IMR-90 (cell line): ENCODE measurements at places on chromosomes 7 and 10. TPM values are rescaled to one million over a fixed set of nuclear protein-coding genes. Genes with fewer than 3 reads are reported as not detected.

DNA sequence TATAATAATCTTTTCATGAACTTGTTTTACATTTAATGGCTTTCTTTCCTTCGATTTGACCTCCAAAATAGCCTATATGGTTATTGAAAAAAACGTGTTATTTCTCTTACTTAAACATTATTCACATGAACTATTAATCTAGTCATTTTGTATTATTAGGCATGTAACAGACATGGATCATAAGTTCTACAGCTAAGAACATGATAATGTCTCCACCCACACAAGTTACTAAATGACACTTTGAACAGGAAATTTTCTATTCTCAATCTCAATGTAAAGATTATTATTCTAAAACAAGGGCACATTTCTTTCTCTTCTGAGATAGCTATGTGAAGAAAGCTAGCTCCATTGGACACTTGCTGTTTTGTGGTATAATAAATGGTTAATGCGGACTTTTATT, 10.0 kb downstream of the LAMB4 start:
- DNase-seq, result no peak

Gene LLCFC1
- not detected in 2 replicates for total RNA-seq

Gene PNLIP
- not detected in 2 replicates for total RNA-seq

Gene RSU1
- 104 and 134 TPM in 2 replicates for total RNA-seq

Gene SPDYE16
- not detected in 2 replicates for total RNA-seq

Gene EVX1
- not detected in 2 replicates for total RNA-seq

Gene C10orf90
- total RNA-seq, result 0.18 TPM in 1 of 2 replicates, not detected in the other

DNA sequence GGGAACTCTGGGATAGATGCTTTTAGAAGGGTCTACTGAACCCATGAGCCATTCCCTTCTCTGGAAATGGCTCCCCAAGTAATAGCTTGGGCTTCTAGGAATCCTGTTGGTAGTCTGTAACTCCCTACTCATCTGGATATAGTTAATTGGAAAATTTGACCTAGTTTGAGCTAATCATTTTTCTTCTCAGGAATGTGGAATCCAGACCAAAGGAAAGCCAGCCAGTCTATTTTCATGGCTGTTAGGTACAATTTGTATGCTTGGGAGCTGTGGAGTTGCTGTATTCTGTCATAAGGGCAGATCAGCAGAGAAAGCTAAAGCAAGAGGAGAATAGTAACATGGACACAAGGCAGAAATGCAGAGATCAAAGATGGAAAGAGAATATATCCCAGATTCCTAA, 71.6 kb upstream of the C1GALT1 start:
- DNase-seq, result no peak

GRCh38 chr10:12048547-12048946, 5.9 kb upstream of the UPF2 start:
- no peak for DNase-seq

GRCh38 chr7:12294701-12295100, 83.6 kb downstream of the TMEM106B start:
- DNase-seq, result no peak

DNA sequence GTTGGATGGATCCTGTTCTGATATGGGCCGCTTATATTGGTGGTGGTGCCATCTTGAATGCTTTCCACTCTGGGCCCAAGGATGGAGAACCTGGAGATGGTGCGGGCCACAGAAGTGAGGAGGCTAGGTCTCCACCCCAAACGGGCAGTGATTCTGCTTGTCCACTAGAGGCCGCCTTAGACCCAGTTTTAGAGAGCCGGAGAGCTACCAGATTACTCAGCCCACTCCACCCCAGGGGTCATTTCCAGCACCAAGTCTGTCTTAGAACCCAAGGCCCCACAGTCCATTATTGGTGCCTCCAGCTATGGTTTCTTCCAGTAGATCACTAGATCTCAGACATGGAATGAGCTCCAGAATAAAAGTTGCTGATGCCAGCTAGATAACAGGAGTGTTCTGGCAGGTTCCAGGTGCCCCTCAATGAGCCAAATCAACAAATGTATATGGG, 11.8 kb upstream of the CAMK2G start:
- peak; percentile 82 for DNase-seq

DNA sequence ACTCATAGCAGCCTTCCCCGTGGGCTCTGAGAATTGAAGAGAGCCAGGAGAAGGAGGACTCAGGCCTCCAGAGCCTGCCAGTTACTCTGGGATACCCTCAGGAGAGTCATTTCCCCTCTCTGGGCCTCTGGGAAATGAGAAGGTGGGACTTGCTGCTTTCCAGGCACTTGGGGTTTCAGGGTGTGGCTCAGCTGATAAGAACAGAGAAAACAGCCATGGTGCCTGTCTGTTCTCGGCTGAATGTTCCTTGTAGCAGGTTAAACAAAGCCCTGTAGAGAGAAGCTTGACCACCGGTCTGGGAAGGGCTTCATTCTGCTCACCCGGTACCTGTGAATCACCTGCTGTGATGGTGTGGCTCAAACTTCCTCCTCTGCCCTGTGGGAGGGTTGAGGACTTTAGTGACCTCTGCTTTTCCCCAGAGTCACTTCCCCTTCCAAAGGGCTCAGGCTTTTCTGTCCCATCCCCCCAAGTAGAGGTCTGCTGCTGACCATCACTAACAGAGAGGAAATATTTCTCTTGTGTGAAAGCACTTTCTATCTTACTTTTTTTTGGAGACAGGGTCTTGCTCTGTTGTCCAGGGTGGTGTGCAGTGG, 212.4 kb upstream of the GALNT17 start:
- DNase-seq, result no peak

DNA sequence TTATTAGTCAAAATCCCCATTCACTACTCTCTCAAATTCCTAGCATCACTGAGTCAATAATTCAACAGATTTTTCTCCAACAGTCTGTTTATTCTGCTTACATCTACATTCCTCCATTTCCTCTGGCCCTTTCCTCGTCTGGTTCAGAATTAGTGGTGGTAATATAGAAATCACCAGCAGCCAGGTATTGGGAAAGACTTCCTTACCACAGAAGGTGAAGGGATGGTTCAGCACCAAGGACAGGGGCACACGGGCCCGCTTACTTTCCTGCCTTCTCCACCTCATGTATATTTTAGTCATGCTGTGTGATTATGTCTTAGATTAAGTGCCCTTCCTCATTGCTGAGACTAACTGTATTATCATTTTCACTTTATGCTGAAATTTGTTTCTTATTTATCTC, 70.4 kb upstream of the APBB1IP start:
- DNase-seq, result no peak

- peak; percentile 38 for DNase-seq
These were observed 19.9 kb upstream of the FMC1 start for GRCh38 chr7:139321071-139321745.

DNA sequence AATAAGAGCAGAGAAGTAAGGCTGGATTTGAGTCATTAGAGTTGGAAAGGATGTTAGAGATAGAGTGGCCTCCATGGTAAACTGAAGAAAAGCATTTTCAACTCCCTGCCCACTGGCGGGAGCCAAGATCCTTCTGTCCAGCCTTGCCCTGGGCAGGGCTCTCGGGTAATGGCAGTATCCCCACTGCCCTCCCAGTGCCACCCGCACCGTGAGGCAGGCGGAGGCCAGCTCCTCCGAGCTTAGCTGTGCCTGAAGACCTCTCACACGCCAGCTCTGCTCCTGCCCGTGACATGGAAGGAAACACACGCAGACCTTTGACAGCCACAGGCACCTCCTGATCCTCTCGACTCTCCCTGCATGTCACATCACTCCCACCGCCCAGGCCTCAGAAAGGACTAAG, 22.3 kb downstream of the BCCIP start:
- DNase-seq, result no peak

- no peak for DNase-seq
These were observed 516.9 kb downstream of the REEP3 start for GRCh38 chr10:64038107-64038506.

Gene THSD7A
- under 0.01 and 0.18 TPM in 2 replicates for total RNA-seq

Gene TDRD1
- total RNA-seq, result not detected in 2 replicates

- DNase-seq, result no peak
These were observed 96.6 kb upstream of the KDM7A start for GRCh38 chr7:140273417-140273816.

- no peak for DNase-seq
These were observed 1.0 kb downstream of the LRRTM3 start for GRCh38 chr10:66926841-66927240.

DNA sequence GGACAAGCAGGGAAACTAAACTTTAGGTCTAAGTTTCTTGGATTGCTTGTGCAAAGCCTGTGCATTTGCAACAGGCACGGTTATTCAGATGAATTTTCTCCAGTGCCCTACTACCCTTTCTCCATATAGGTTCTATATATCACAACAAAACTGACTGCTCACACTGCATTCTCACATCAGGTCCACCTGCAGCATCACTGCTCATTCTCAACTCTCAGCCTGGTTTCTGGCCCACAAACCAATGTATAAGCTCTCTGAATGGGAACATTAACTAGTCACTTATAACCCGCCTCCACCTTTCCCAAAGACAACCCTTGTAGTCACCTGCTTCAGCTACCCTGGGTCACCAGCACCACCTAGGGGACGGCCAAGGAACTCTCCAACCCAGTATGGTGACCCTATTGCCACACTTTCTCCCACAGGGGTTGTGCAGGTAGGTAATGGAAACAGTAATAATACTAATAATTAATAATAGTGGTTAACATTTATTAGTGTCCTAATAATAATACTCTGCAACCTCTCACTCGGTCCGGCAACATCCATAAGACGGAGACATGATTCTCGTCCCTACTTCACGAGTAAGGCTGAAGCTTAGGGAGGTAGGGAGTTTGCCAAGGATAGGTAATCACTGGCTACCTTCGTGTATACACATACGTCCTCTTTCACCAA, 97.3 kb downstream of the CLEC2L start:
- peak; percentile 21 for DNase-seq

DNA sequence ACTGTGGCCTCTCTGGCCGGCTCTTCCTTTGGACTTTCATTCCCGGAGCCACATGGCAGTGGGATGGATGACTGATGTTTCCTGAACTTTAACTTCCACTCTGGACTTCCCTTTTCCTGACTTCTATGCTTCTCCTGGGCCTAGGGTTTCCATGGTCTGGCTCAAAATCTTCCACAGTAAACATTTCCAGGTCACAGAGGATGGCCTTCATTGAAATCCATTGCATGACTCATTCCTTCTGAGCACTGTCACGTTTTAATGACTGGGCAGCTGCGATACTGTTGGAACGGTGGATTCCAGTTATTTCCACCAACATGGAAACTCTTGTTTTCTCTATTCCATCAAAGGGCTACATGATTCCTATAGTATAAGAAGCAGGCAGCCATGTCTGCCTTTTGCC, 24.4 kb upstream of the ZNF273 start:
- DNase-seq, result no peak

DNA sequence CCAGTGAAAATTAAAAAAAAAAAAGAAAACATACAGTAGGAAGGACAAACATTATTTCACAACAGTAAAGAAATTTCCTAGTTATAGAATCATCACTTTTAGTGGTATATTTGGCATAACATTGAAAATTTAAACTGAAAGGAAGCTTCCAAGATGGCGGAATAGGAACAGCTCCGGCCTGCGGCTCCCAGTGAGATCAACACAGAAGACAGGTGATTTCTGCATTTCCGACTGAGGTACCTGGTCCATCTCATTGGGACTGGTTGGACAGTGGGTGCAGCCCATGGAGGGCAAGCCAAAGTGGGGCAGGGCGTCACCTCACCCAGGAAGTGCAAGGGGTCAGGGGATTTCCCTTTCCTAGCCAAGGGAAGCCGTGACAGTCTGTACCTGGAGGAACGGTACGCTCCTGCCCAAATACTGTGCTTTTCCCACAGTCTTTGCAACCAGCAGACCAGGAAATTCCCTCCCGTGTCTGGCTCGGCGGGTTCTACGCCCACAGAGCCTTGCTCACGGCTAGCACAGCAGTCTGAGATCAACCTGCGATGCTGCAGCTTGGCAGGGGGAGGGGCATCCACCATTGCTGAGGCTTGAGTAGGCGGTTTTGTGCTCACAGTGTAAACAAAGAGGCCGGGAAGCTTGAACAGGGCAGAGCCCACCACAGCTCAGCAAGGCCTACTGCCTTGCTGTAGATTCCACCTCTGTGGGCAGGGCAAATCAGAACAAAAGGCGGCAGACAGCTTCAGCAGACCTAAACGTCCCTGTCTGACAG, 19.4 kb downstream of the PON3 start:
- DNase-seq, result no peak

DNA sequence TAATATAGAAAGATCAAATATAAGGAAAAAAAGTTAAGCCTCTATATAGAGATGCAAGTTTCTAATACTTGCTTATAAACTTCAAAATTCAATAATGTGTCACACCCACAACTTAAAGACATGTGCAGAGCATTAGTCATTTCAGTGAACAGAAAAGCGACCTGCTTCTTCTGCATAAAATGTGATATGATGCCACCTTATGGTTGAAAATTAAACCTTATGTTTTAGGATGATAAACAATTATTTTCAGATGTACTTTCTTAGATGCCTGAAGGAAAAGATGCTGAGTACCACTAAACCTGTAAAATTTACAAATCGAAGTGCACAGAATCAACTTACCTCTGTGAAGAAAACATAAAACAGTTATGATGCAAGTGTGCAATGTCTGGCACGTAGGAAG, 96.0 kb downstream of the MTERF1 start:
- peak; percentile 61 for DNase-seq

DNA sequence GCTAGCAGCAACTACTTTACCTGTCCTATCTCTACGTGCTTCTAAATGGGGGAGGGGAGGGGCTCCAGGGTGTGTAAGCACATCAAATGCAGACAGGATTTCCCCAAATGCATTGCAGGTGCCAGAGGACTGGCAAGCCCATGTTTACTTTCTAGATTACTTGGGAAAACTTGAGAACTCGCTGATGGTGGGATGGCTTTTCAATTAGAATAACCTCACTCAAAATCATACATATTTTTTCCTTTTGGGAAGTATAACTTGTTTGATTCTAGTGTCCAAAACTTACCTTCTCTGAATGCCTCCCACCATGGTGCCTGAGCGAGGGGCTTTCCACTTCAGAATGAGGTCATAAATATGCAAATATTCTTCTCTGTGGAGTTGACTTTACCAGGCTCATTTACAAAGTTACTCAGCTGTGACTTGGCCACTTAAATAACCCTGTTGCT, 191.3 kb upstream of the RHOBTB1 start:
- no peak for DNase-seq

Gene WEE2
- not detected in 2 replicates for total RNA-seq

GRCh38 chr10:58666024-58666423, 153.4 kb downstream of the BICC1 start:
- no peak for DNase-seq

DNA sequence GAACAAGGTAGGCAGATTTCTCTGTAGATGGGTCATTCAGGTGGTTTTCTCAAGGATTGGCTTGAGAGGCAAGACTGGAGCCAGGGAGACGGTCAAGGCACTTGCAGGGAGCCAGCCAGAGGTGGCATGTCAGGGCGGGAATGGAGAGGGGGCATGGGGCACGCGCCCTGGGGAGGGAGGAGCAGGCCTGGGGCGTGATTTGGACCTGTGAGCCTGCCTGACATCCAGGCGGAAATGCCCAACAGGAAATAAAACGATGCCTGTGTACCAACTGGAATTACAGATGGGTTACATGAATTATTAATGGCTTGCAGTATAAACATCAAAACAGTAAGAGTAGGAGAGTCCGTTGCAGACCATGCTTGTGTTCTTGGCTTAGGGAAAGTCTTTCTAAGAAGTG, 8.6 kb upstream of the SUN1 start:
- no peak for DNase-seq

- no peak for DNase-seq
These were observed 5.2 kb downstream of the PDLIM1 start for GRCh38 chr10:95285556-95285955.

GRCh38 chr7:22586786-22587140, 86.8 kb upstream of the STEAP1B start:
- peak; percentile 66 for DNase-seq
